Stimulated activated CD8-positive, alpha-beta memory T cell treated with anti-CD3 and anti-CD28 coated beads, Interleukin-2, amount 100 ng/mL, for 1 hour (primary cell): ENCODE measurements at places on chromosomes 7 and 10.

- no peak for DNase-seq
These were observed 273.7 kb upstream of the CHRM2 start for GRCh38 chr7:136594739-136595144.

DNA sequence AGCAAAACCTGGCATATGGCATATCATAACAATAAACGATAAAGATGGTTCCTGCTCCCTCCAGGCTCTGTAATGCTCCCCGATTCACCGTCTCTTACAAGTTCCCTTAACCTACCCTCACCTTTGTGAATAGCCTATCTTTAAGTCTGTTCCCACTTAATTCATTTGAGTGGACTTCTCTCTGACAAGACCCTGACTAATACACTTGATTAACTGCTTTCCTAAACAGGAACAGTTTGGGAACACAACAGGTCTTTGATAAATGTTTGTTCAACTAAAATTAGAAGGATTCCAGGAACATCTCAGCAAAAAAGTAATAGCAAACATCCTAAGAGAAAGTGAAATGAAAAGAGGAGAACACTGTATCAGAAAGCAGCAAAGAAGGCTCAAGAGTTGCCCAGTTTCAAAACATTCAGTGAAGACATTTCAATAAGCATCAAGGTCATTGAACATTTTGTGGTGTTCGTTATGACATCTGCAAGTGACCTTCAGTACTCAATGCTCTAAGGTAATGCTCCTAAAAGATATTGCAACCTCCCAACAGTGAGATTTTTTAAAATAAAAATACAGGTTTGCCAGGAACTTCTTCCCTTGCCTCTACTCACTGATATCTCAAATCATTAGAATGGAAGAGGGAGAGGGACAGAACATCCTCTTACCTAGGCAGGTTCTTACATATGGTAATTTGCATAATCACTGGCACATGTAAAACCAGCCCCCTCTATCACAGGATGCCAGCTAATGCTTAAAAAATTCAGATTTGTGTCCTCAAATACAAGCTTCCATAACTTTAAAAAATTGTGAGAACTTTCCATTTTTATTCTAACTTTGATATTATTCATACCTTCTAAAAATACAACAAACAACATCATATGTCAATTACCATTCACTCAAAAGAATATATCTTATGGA is 11.4 kb upstream of the ARHGAP12 start:
- no peak for DNase-seq

- DNase-seq: no peak
These were observed 27.3 kb downstream of the FBH1 start for GRCh38 chr10:5917305-5917704.

DNA sequence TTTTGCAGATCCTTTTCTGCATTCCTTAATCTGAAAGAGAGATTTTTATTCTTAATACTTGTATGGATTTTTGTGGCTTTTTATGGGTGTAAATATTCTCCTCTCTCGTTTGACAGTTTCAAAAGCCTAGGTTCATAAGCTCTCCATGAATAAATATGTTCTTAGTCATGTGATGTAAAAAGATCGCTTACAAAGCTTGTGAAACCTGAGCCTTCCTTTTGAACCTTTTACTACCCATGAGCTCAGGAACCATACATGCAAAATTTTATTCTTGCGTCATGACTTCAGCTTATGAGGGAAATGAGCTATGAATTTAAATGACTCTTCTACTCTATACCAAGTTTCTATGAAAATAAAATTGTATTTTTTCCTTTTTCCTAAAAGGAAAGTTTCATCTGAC is 98.7 kb downstream of the POLL start:
- no peak for DNase-seq

DNA sequence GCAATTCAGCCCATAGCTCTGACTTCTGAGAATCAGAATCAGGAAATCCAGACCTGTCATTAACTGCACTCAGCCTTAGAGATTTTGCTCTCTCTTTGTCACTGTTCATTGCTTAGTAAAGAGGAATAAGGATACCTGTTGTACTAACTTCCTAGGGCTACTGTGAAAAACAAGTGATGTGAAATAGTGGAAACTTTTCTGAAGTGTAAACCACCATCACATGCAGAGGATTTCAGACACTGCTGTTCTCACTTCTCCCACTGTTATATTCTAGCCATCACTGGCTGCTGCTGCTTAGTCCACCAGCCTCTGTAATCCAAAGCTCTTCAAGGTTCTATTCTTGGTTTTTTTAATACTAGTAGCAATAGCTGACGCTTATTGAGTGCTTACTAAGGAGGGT is 129.6 kb upstream of the CCDC6 start:
- DNase-seq: no peak

DNA sequence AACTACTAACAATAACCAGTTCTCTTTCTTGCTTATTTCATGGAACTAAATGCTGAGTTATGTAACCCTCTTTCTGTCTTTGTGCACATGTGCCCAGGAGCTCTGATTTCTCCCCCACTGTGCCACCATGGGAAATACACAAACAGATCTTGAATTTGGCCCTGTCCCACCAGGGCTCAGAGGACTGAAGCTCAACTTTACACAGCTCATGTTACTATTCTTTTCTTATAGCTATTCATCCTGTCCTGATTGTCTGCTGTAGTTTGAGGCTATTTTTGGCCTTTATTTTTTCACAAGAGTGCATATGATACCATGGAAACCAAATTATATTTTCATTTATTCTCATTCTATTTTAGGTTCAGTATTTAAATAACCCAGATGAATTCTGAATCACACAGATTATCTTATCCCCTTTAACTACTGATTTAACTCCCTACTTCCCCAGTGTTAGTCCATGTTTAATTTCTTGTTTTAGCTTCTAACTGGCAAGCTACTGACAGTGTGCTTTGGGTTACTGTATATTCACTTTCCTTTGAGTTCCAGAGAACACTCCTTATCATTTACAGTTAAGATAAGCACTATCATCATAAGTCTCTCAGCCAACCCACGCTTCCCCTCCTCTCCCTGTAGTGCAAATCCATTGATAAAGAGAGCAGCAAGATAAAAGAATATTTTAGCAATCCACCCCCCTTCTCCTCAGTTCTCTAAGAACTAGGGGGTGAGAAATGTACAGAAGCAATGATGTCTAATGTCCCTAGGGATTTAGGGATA is 71.8 kb upstream of the GSDME start:
- no peak for DNase-seq

DNA sequence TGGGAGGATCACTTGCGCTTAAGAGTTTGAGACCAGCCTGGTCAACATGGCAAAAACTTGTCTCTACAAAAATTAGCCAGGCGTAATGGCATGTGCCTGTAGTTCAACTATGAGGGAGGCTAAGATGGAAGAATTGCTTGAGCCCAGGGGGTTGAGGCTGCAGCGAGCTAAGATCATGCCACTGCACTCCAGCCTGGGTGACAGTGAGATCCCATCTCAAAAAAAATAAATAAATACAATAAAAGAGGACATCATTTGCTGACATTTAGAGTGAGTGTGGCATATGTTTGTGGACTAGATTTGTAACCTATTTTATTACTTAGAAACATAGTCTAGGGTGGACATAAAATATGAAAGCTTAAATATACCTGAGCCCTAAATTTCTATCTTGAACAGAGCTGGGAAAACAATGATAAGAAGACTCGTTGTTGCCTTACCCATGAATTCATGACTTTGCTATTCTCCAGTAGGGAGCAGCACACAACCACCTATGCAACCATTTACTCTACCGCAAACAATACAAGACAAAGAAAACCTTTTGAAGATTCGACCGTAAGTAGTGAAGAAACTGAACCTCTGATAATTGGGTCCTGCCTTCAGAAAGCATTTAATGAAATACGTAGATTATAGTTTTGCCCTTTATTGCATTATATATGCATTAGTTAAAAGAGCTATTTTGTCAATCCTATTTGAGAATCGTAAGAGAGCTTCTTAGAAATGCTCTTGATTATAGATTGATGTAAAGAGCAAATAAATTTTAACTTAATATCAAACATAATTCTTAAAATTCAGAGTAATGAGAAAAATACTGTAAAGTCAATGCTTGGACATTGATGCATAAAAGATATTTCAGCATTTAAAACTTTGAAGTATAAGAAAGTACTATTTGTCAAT is 83.5 kb downstream of the GNAT3 start:
- DNase-seq: no peak

DNA sequence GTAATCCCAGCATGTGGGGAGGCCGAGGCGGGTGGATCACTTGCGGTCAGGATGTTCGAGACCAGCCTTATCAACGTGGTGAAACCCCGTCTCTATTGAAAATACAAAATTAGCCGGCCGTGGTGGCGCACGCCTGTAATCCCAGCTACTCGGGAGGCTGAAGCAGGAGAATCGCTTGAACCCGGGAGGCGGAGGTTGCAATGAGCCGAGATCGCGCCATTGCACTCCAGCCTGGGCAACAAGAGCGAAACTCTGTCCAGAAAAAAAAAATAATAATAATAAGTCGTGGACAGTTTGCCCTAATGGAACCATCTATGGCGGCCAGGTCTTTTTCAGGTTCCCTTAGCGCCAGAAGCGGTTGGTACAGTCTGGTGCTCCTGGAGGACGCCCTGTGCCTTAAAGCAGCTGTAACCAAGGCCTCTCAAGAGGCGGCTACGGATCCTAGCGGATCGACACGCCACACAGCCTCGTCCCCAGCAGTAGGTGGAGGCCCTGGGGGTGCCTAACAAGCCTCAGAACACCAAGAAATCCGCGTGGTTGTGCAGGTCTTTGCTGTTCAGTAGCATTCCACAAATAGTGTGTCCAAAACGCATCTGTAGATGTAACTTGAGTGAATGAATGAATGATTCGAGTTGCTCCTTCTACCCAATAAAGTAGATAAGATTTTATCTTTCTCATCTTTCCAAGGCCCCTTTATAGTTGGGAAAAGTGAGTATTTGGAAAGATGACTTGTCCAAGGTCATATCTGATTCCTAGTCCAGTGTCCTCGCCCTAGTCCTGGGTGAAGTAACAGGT is 982 bp downstream of the PGAM1 start:
- DNase-seq: no peak

DNA sequence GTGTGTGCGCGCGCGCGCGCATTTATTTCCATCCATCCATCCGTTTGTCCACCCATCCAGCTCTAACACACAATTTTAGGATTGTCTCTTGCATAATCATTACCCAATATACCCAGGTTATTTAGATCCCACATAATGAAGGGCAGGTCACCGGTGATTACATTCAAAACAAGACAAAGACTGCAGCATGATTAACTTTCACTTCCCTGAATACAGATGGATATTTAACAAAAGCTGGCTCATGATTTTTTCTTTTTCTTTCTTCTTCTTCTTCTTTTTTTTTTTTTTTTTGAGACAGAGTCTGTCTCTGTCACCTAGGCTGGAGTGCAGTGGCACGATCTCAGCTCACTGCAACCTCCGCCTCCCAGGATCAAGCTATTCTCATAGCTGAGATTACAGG is 86.2 kb downstream of the SH3PXD2A start:
- DNase-seq: no peak

- no peak for DNase-seq
These were observed 49.2 kb upstream of the NKX6-2 start for GRCh38 chr10:132834891-132835847.

DNA sequence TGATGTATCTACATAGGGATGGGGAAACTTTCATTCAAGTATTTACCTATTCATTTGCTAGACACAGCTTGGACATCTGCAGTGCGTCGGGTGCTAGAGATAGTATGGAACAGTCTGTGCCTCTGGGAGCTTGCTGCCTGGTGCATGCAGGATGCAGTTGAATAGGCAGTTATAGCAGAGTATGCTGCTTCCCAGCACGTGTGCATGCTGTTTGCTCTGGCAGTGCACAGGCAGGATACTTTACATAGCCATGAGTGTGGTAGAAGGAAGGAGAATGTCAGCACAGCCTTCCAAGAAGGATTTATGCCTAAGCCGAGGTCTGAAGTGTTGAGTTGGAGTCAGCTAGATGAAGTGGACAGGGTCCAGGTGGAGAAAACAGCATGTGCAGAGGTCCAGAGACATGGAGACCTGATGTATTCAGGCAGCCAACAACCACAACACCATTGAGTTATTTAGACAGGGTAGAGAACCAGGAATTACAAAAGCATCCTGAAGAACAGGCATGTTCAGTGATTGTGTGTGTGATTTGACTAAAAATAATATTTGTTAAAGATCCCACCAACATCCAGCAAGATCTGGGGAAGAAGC is 8.1 kb downstream of the MAP3K8 start:
- no peak for DNase-seq

GRCh38 chr10:126373147-126373546 is 15.1 kb downstream of the ADAM12 start:
- DNase-seq: no peak

- DNase-seq: no peak
These were observed 495 bp upstream of the SDHAF3 start for GRCh38 chr7:97117035-97117371.

- DNase-seq: no peak
These were observed 45.2 kb upstream of the SAMD8 start for GRCh38 chr10:75066271-75066670.

DNA sequence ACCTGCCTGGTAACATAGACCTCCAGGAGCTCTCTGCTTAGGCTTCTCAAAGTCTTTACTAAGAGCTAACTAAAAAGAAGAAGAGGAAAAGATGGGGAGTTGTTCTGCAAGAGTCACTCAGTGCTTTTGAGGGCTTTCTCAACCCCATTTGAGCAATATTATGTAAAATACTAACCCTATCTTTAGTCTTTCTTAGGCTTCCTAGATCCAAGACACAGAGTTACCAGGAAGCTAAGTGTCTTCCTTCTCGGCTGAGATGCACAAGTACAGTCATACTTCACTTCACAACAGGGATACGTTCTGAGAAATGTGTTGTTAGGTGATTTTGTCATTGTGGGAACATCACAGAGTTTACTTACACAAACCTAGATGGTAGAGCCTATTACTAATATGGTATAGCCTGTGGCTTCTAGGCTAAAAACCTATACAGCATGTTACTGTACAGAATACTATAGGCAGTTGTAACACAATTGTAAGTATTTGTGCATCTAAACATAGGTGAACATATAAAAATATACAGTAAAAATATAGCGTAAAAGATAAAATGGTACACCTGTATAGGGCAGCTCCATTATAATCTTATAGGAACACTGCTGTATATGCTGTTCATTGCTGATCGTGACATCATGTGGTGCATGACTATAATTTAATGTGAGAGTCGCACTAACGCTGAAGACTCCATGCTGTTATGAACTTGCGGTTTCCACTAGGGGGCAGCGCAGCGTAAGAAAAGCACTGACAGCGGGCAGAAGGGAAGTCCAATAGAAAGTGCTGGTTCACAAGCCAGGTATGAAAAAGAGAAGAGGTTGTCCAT is 16.3 kb downstream of the ANKRD22 start:
- DNase-seq: peak; percentile 84

DNA sequence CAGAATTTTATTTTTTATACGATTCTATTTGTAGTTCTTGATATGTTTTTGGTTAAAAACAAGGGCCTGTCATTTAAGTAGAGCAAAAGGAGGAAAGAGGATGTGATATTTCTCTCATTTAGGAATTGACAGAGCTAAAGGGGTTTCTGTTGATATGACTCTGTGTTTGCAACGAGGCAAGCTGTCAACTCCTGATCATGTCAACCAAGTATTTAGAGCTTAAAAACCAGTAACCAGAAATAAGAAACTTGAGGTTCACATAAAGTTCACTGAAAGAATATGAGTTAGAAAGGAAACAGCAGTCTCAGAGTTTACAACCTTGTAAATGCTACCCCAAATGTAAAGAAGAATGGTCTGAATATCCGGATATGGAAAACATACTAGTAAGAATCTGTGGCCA is 434.2 kb downstream of the PARD3 start:
- no peak for DNase-seq

GRCh38 chr10:67770537-67770936 is 67.5 kb downstream of the DNAJC12 start:
- no peak for DNase-seq
